ENCODE measurements at places on chromosomes 11 and 22.
A peak's percentile ranks its signal among the peaks of the same experiment; 100 is the strongest.

GRCh38 chr11:2566223-2567025 lies 121.6 kb downstream of the KCNQ1 start:
- DNase-seq = no peak

- no peak for DNase-seq
Measured at GRCh38 chr11:11057472-11057854, 199.6 kb upstream of the ZBED5 start.

DNA sequence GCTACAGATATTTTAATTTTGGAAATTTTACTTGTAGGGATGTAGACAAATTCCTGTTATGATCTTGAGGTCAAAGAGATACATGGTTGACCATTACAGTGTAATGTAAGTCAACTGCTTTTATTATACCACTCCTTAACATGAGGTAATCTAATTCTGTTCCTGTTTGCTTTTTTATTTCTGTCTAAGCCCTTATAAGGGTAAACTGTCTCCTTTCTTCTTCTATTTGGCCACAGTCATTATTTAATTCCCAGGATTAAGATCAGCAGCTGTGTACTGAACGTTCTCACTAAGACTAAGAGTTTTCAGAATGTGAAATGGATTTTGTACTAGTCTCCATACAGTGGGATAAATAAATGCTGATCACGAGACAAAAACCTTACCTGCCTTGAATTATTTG lies 32.8 kb downstream of the C2CD3 start:
- DNase-seq = no peak

- DNase-seq = no peak
Measured at GRCh38 chr11:14111496-14111895, 149.0 kb downstream of the SPON1 start.

- DNase-seq = no peak
Measured at GRCh38 chr22:49329636-49330035, 498.0 kb downstream of the BRD1 start.

DNA sequence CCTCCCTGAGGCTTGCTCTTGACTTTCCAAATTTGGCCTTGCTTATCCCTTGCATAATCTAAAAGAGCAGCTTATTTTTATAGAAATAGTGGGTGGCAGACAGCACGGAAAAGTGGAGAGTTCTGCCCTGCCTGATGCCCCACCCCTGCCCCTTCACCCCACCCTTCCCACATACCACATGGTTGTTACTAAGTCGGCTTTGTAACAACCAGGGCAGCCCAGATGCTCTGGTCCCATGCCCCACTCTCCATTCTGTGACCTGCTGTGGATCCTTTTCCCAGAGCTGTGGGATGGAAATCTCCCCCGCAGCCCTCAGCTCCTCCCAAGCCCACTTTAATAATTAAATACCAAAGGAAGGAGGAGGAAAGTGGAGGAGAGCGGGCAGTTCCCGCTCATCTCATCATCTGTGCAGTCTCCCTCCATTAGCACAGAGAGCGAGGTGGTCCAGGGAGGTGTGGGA lies 10.9 kb downstream of the MRGPRF start:
- no peak for DNase-seq

GRCh38 chr11:123449436-123449835 lies 19.4 kb downstream of the GRAMD1B start:
- no peak for DNase-seq

- peak; percentile 85 for DNase-seq
Measured at GRCh38 chr11:2777871-2778629, 78.3 kb upstream of the KCNQ1OT1 start.

DNA sequence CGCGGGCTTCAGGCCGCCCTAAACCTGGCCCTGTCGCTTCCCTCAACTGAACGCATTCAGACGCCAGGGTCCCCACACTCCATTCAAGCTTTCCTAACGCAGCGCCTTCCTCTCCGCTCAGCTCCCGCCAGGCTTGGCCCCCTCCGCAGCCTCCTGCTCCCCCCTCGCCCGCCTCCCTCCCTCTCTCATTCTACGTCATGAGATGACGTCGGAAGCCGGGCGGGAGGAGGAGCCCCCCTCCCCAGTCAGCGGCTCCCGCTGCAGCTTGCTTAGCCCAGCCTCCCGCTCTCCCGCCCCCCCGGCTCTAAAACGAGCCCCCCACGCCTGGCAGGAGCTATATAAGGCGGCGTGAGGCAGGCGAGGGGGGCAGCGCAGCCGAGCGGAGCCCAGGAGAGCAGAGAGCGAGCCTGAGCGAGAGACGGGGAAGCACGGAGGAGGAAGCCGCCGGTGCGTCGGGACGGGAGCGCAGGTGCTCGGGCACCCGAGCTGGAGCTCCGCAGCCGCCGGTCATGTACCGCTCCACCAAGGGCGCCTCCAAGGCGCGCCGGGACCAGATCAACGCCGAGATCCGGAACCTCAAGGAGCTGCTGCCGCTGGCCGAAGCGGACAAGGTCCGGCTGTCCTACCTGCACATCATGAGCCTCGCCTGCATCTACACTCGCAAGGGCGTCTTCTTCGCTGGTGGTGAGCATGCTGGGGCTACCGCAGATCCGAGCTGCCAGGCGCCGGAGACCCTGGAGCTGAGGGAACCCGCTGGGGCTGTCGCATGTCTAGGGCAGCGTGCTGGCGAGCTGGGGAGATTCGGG lies at the start of gene NPAS4:
Gene NPAS4 (plus strand): TSS at position 365 of the 806 bp plus-strand sequence. CDS start 145 bp downstream, at position 510.
- peak; percentile 90 for DNase-seq

DNA sequence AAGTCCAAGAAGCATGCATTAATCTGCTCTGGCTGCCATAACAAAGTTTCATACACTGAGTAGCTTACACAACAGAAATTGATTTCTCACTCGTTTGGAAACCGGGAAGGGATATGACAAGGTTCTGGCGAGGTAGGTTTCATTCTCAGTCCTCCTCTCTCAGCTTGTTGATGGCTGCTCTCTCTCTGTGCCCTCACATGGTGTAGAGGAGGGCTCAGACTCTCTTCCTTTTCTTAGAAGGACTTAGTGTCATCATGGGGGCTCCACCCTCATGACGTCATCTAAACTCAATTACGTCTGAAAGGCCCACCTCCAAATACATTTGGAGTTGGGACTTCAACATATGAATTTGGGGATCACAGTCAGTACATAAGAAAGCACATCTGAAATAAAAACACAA lies 18.6 kb downstream of the GLYATL1 start:
- no peak for DNase-seq

DNA sequence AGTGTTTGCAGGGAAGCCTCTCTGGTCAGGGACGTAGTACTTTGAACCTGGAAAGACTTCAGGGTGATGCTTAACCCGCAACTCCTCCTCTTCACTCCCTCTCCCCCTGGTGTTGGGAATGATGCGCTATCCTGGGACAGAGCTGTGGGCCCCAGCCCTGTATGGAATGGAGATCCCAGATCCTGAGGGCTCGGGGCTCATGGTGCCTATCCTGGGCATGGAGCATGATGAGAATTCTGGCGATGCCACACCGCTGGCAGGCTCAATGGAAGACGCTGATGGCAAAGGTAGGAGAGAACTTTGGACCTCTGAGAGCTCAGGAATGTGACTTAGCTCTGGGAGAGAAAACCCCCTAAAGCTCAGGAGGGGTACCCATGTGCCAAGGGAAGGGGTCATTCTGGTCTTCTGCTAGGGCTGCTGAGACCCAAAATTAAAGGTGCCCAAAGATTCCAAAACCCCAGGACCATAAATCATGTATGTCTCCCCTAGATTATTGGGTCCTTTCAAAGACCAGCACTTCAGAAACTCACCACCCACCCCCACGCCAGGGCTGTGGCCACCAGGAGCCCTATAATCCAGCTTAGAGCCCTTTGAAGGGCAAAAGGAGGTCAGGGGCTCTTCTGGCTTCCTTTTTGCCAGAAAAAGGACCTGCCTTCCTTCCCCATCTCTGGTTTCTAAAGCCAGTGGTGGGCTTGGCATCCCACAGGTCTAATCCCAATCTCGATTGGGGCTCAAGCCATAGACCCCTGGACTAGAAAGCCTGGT lies 52.5 kb downstream of the BTG4 start:
- no peak for DNase-seq

DNA sequence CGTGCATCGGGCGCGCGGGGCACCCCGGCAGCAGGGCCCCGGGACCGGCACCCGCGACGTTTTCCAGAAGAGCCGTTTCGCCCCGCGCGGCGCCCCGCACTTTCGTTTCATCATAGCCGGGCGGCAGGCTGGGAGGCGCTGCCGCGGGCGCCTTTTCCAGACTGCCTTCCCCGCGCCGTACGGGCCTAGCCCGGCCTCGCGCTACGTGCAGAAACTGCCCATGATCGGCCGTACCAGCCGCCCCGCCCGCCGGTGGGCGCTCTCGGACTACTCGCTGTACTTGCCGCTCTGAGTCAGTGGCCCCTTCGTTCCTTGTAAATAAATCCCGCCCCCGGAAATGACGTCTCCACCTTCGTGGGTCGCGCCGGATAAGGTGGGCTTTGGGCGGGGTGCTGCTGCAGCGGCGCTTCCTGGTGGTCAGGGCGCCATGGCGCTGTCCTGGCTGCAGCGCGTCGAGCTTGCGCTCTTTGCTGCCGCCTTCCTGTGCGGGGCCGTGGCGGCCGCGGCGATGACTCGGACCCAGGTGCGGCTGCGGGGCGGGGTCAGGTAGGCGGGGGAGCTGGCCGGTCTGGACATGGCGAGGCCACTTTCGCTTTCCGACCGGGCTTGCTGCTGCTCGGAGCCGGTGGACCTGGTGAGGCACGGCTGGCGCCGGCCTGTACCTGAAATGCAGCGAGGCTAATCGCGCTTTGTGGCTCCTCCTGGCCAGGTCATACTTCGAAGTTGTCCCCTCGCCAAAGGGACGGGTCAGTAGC lies at the start of gene TMEM179B:
Gene TMEM179B (plus strand): TSS at position 398 of the 755 bp plus-strand sequence. CDS start 30 bp downstream, at position 428.
- DNase-seq = peak; percentile 98

DNA sequence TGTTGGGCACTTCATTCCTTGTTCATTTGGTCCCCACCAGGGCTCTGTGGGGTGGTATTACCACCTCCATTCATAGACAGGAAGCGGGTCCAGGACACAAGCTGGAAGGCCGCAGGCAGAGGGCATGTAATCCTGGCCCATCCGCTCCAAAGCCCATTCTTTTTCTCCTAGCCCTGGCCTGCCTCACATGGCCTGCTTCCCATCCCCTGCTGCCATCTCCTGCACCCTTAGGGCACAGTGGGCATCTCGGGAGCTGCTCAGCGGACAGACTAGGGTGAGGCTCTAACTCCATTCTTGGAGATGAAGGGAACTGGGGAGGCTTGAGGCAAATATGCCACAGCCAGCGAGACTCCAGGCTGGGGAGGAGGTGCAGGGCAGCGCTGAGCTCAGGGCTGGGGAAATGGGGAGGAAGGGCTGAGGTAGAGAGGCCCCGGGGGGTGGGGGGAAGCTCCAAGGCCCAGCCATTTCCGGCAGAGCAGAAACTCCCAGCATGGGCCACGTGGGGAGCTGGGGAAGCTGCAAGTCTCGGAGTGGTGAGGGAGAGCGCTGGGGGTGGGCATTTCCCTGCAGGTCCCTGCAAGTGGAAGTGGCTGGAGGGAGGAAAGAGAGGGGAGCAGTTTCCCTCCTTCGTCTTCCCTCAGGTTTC lies 14.3 kb upstream of the BCL9L start:
- no peak for DNase-seq

GRCh38 chr11:107840129-107840484 lies 18.5 kb downstream of the SLC35F2 start:
- DNase-seq = no peak

DNA sequence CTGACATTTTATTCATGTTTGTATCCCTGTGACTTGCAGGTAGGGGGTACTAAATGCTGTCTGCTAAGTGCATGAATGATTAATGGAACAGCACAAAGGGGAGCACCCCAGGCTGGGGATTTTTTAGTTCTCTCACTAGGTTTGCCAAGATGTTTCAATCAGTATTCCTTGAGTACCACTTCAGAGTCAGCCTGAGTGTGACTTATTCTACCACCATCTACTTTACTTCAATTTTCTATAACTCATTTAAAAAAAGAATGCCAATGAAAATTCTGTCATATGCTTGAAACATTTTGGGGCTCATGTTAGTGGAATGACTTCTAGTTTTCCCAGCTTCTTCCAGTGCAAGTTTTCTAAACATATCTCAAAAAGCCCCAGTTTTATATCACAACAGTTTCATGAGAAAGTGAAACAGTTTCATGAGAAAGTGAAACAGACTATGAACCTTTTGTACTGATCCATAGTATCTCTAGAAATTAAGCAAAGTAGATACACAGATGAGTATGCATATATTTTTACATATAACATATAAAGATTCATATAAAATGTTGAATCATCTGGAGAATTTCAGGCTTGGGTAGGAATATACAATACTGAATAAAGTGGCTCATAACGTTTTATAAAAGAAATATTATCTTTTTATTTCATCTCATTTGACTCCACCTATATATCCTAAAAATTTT lies 252.4 kb downstream of the GRM5 start:
- DNase-seq = no peak

- peak; percentile 90 for DNase-seq
Measured at GRCh38 chr11:127182586-127183203, 182.1 kb upstream of the KIRREL3 start.

DNA sequence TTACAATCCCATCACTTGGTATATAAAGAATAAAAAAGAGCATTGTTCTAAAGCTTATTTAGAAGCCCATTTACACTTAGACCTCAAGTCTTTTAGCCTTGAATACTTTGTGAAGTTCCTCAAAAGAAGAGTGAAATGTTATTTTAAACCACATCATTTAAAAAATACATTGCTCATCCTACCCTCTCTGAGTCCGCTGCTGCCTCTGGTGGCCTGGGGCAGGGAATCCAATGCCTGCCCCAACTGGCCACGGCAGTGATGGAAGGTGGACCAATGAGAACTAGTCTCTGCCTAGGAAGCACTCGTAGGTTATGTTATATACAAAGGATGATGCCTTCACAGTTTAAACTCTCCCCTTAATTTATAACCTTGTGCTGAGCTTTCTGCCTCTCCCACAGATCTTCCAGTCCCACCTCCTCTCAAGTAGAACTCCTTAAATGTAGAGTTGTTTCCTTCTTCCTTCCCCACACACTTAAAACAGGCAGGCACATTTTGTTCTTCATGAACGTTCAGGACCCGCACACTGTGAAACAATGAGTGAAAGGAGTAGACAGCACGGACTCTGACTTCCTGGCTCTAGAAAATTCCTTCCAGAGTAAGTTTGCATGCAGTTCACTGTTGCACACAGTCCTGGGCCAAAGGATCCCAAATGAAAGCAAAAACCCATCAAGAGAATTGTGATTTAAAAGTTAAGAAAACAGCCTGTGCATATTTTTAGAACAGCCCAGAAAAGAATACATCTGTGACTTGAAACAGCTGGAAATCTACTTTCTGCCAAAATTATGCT lies 167.8 kb downstream of the RRAS2 start:
- DNase-seq = no peak

- no peak for DNase-seq
Measured at GRCh38 chr11:133828871-133829270, 16.4 kb downstream of the SPATA19 start.

GRCh38 chr11:32438866-32439489 lies 3.6 kb upstream of the WT1 start:
- no peak for DNase-seq

GRCh38 chr11:124101737-124102136 lies 13.5 kb upstream of the VWA5A start:
- DNase-seq = no peak

GRCh38 chr22:49800408-49801238 lies 27.1 kb downstream of the BRD1 start:
- DNase-seq = no peak

- no peak for DNase-seq
Measured at GRCh38 chr22:20404881-20405280, 10.9 kb downstream of the ZNF74 start.

All from NCI-H1105 (cell line).